Dermis lymphatic vessel endothelial cell (primary cell): ENCODE measurements at places on chromosomes 3 and 15. TPM values are rescaled to one million over a fixed set of nuclear protein-coding genes. Genes with fewer than 3 reads are reported as not detected.

Gene SEMA3B
- total RNA-seq: 0.54 and 0.86 TPM in 2 replicates

Gene PLA1A
- total RNA-seq: 2.8 and 7.3 TPM in 2 replicates

Gene DNAH12
- total RNA-seq: under 0.01 TPM in 2 replicates

Gene VPS39
- 30.8 and 40.0 TPM in 2 replicates for total RNA-seq
